ENCODE measurements at places on chromosomes 12 and 14.
A peak's percentile ranks its signal among the peaks of the same experiment; 100 is the strongest.

DNA sequence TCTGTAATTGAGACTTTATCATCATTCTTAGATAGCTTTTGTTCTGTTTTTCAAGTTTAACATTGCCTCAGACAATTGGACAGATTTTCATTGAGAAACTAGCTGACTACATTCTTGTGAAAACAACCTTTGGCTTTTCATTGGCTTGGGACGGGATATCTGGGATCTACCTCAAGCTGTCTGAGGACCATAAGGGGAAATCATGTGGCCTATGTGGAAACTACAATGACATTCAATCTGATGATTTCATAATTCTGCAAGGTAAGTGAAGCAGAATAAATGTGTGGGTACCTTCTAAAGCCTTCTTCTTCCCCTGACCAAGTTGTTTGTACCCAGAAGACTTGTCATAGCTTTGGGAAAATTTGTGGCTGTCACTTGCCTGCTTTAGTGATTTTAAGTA lies 133.5 kb downstream of the OTOGL start:
- DNase-seq = no peak

DNA sequence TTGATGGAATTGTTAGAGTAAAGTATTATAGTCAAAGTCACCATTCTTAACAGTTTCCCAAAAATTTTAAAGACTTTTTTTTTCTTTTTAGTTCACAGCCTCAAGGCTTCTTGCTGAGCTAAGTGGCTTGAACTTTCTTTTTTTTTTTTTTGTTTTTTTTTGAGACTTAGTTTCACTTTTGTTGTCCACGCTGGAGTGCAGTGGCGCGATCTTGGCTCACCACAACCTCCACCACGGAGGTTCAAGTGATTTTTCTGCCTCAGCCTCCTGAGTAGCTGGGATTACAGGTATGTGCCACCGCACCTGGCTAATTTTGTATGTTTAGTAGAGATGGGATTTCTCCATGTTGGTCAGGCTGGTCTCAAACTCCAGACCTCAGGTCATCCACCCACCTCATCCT lies 92.8 kb downstream of the SETD3 start:
- peak; percentile 10 for DNase-seq

GRCh38 chr14:67554341-67554740 lies 21.3 kb downstream of the PLEKHH1 start:
- no peak for DNase-seq

DNA sequence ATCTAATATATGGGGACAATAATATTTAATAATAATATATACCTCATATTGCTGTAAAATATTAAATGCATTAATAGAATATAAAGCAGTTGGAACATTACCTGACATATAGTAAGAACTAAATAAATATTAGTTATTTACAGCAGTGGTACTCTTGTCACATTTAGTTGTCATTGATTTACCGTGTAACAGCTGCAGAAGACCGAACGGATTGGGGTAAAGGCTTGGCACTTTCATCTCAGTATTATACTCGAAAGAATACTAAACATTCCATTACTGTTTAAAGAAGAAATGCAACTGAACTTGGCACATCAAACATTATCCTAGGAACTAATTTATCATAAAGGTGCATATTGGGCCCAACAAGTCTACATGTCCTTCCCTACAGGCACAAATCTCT lies 61.1 kb downstream of the ITPR2 start:
- no peak for DNase-seq

GRCh38 chr14:91925001-91925726 lies 22.3 kb downstream of the FBLN5 start:
- DNase-seq = no peak

- no peak for DNase-seq
Measured at GRCh38 chr12:94229902-94230301, 81.5 kb downstream of the PLXNC1 start.

DNA sequence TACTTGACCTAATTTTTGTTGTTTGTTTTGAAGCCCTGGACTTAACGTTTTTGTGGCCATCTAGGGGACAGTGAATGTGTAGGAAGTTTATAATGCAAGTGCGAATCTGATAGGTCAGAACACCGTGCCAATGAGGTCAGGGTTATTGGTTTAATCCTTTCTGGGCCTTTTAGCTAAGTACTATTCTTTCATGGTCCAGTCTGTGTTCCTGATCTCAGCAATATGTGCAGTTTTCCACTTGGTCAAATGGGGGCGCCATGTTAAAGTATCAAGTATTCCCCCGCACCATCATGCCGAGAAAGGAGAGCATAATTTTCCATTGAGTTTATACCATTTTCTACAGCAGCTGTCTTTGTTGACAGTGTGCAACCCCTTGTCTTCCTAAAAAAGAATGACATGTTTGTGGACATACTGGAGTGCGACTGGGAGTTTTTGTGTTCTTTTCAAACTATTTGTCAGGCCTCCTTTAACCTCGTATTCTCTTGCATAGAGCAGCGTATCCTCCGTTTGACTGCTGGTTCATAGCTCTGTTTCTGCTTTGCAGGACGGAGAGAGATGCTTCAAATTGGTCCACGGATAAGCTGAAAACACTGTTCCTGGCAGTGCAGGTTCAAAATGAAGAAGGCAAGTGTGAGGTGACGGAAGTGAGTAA lies 1.3 kb downstream of the AHSA1 start:
- DNase-seq = peak; percentile 44

GRCh38 chr12:11785712-11786111 lies 136.2 kb downstream of the ETV6 start:
- no peak for DNase-seq

DNA sequence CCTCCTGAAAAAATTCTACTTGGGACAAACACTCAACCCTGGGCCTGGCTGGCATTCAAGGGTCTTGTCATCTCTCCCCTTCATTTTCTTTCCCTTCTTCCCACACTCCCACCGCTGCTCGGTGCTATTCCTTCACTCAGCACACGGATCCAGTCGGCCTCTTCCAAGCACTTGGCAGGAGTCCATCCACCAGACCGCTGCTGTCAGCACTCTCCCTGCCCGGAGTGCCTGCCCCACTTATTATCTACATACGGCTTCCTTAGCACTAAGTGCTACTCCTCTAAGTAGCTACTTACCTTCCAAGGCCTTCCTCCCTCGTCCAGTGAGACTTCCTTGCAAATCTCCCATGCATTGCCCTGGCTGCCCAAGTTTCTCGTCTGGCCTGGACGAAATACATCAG lies 29.8 kb downstream of the CALM1 start:
- no peak for DNase-seq

GRCh38 chr14:24935796-24936195 lies 114.2 kb downstream of the STXBP6 start:
- no peak for DNase-seq

DNA sequence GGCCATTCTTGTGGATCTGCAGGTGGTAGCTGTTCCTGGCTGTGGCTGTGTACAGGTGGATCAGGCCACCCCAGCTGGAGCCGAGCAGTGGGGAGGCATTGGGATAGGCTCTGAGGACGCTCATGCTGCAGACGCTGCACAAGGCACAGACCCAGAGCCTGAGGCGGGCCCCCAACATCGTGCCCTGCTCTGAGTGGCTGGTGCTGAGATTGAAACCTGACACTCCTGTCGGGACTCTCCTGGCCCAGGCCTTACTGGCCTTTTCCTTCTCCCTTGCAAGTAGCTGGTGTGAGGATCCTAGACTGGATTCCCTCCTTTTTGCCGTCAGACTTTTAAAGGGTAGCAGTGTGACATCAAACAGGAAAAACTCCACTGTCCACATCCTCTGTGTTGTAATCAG lies at the start of gene FGF23:
FGF23 (minus strand) TSS at position 308 of the 400 bp plus-strand sequence; CDS start at position 178, 130 bp downstream.
- no peak for DNase-seq

GRCh38 chr12:10213168-10214135 lies 775 bp downstream of the GABARAPL1 start:
- peak; percentile 75 for DNase-seq

DNA sequence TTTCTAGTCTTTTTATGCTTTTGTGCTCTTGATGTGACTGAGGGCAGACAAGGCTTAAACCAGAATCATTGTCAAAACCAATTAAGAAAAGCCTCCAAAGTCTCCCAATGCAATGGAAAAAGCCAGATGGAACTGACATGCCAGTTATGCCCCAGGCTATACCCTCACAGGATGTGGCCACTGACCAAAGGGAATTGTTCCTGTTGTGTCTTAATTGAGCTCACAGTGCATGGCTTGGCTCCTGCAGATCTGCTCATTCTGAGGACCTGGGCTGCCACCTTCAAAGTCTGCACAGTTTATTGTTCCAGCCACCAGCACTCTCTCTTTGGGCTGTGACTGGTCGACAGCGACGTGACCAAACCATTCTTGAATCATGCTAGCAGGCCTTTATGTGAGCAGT lies 17.1 kb upstream of the BICD1 start:
- DNase-seq = no peak
